Retina (tissue), 1 donor: ENCODE measurements at places on chromosomes 11 and 22.
A peak's percentile ranks its signal among the peaks of the same experiment; 100 is the strongest.

DNA sequence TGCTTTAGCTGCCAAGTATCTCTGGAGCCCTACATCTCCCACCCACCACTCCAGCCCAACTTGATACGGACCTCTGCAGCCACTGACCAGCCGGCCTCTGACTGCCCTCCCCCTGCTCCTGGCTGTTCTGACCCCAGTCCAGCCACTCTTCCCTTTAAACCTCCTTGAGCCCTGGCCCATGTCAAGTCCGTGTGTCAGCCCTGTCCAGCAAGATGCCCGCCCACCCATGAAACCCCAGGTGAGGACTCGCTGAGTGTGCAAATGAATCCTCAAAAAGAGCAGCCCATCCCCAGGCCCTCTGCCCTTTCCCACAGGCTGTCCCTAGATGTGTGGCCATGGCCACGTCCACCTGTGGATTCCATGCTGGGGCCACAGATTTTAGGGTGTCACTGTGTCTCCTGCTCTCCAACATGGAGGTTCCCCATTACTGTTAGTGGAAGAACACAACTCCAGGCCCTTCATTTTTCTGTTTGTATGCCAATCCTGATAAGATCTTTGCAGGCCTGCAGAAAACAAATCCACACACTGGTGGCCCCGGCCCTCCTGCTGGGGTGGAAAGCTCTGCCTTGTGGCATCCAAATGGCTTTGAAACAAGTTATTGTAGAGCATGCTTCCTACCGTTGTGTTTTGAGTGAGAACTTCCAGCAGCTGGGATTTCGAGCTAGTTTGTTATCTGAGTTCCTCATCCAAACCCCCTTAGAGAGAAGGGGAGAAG is 22.7 kb upstream of the ADORA2A start:
- no peak for DNase-seq

DNA sequence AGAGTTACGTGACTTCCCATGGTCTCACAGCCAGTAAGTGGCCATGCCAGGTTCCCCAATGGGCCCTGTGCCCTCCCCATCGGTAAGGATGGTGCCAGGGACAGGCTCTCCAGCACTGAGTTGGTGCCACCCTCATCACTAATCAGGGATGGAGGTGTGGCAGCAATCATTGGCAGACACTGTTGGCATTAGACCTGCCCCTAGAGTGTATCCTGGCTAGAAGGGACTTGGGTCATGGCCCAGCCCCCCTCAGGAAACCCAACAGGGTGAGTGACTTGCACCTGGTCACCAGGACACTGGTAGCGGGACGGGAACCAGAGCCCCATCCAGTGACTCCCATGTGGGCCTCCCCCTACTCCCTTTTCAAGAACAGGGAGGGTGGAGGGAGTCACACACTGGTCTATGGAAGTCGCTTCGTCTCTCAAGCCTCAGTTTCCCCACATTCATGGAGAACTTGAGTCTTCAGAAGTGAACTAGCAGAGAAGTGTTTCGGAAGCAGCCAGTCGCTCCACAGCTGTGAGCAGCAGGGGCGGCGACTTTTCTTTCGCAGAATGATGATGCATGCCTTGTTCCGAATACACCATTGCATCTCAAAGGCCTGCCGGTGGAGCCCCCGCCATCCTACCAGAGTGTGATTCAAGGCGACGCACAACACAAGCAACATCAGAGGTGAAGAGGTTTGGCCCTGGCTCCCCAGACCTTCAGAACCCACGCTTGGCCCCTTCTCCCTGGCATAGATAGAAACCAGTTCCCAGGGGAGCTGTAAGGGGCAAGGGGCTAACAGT is 12.9 kb downstream of the MS4A10 start:
- no peak for DNase-seq

- no peak for DNase-seq
Measured at GRCh38 chr11:92533657-92534335, 309.2 kb downstream of the FAT3 start.

GRCh38 chr11:122202161-122202950 is 86.3 kb upstream of the BLID start:
- no peak for DNase-seq

DNA sequence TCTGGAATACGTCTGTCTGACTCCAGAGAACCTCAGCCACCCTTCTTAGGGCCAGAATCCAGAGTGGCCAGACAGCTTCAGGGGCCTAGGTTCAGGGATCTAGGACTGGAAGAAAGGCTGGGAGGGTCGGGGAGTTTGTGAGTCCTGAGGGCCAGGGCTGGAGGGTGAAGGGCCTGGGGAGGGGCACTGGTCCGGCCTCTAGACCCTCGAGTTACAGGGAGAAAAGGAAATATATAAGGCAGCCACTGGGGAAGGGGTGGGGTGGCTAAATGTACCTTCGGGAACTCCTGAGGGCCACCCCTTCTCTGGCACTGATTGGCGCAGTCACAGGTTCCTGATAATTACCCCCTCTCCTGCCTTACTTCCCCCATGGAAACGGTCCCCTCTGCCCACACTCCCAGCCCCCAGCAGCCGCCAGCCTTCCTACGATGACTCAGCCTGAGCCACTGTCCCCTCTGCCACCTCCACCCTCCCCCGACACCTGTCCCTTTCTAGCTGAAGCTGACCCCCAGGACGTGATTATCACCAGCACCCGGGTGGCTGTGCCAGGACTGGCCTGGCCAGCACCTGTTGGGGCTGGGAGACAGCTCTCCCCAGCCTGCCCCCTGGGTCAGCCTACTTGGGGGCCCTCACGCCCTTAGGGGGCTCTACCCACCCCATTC is 26.4 kb downstream of the MB start:
- no peak for DNase-seq

DNA sequence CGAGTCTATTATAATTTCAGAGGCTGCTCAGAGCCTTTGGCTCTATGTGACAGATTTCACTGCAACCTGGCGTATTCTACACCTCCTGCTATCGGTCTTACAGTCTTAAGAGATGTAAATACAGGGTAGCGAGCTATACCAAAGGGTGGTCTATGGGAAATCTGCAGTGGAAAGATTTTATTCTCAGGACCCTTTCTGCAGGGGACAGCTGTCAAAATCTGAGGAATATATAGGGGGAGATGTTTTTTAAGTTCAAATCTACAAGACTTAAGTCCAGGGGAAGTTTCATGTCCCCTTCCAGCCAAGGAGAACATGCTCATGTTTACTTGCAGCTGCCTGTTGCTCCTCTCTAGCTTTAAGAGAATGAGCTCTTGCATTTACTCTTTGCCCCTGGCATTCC is 62.7 kb downstream of the MICAL2 start:
- DNase-seq = no peak

DNA sequence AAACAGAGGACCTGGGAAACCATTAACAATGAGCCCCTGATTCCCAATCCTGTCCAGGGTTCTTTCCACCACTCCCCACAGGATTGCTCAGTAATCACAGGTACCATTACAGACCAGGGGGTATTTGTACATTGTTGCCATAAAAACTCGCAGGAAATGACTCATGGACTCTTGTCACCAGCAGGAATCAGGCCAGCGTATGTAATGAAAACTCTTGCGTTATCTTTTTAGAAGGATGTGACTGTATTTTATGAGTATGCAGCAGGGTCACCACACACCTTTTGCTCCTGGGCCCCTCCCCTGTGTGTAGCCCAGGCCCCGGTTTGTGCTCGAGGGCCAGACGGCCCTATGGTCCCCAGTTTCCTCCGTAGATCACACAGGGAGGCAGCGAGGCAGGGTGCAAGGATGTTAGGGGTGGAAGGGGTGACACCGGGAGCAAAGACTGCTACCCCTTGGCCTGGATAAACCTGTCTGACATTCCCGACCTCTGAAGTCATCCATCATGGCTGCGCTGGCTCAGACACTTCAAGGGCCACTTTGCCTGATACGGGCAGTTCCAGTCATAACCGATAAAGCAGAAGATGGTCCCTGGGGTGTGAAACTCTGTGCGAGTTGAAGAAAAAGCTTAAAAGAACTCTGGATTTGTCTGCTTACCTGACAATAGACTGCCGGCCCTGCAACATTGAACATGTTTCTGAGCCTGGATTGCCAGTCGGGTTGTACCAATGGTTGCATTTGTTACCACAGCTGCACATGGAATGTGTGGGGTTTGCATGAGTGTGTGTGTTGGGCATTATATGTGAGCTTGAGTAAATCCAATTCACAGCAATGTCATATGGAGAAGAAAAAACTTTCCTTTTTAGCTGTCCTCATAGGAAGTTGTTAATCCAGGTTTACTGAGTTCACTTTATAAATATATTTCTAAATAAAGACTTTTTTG is 56.9 kb downstream of the MICAL2 start:
- DNase-seq = no peak

DNA sequence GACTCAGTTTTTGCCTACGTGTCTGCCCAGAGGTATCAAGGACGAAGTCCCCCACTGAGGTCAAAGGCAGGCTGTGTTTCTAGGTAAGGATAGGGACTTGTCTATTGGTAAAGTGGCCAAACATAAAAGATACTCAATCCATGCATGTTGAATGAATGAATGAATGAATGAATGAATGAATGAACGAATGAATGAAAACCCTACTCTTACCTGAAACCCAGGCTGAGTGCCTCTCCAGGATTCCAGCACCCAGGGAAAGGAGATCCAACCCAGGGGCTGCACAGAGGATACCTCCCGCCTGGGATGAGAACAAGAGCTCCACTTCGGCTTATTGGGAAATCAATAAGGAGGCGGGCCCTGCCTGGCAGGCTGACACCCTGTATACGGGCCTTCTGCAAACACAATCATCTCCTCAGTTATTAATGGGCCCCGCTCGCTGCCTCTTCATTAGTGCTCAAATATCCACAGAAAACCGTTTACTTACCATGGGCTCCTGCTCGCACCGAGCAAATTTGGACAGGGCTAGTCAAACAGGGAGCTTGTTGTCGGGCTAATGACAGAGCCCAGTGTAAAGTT is 177.4 kb downstream of the BUD13 start:
- DNase-seq = peak; percentile 34

DNA sequence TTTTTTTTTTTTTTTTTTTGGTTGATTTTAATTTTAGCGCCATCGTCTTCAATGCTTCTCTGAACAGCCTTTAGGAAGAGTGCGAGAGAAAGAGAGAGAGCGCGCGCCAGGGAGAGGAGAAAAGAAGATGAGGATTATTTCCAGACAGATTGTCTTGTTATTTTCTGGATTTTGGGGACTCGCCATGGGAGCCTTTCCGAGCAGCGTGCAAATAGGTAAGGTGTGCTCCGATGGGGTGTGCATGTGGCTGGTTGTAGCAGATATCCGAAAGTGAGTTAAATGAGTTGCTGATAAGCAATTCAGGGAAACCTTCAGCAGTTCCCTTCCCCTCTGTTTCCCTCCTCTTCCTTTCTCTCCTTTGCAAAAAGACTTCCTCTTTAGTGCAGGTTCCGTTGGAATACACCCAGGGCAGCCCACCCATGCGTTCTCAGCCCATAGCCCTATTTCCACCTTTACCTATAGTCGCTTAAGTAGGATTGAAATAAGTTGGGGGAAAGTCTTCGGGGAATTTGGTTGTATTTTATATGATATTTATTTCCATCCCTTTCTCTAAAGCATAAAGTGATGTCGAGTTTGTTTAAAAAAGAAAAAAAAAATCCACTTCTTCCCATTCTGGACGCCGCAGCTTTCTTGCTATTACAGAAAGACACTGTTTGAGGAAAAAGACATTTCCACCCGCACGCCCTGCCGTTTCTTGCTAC is 1.1 kb downstream of the GRIA4 start:
- peak; percentile 78 for DNase-seq

DNA sequence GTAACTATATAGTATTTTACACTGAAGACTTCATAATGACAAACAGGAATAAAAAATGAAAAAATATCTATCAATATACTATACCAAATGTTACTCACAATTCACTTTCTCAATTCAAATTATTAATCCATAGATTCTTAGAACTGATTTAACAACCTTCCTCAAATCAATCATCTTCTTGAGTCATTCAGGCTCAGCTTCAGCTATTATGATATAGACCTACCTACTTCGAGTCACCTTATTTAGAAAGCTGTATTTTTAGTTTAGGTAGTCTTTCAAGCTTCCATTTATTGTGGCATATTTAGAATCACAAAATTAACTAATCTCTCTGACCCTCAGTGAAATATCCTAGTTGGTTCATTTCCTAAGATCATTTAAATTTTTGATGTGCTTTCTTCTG is 8.2 kb downstream of the CREBZF start:
- no peak for DNase-seq

GRCh38 chr11:115077740-115078139 is 399.4 kb downstream of the NXPE2 start:
- DNase-seq = no peak

GRCh38 chr11:64247729-64248531 is 1.2 kb upstream of the PPP1R14B start:
- DNase-seq = no peak

DNA sequence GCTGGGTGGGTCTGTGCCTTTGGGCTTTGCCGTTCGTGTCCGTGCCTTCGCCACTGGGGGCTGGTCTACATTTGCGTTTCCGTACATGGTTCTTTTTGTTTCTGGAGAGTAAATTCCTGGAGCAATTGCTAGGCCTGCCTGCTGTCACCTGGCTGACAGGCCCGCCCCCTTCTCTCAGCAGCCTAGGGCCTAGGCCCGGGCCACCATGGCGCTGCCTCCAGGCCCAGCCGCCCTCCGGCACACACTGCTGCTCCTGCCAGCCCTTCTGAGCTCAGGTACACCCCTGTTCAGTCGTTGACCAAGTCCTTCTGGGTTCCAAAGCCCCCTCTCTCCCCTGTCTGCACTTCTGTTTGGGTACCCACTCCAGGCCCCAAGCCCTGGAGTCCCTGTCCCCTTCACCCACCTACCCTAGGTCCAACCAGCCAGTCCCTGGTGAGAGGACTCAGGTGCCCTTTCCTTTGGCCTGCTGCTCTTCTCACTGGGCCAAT is 649 bp downstream of the TMEM25 start:
- DNase-seq = no peak

- DNase-seq = peak; percentile 90
Measured at GRCh38 chr11:42524534-42525227, 787.1 kb upstream of the API5 start.

DNA sequence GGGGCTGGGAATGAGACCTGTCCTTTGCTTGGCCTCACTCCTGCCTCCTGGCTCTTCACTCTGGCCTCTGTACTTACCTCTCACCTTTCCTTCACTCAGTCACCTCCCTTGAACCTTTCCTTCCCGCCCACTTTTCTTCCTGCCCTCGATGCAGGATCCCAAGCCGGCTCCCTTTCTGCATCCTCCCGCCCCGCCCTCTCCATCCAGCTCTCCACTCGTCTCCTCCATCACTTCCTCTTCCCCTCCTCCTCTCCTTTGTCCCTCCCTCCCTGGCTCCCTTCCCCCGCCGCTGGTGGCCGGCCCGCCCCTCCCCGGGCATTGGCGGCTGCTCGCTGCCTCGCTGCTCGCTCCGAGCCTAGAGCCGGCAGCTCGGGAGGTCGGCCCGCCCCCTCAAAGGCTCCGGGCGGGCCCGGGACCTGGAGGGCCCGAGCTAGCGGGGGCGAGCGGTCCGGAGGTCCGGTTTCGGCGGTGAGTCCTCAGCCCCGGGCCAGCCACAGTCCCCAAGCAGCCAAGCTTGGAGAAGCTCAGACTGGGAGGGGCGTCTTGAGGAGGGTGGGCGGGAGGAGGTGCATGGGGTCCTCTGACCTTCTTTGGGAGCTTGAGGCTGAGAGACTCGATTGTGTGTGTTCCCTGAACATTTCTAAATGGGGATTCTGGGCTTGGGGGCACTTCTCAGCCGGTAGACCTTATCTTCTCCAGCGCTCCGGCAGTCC is 13.8 kb downstream of the PHLDB1 start:
- DNase-seq = peak; percentile 85
